A549 treated with dexamethasone at 1 μM for 4 hours (cell line): ENCODE measurements at places on chromosomes 7 and 10. TPM values are rescaled to one million over a fixed set of nuclear protein-coding genes. Genes with fewer than 3 reads are reported as not detected.

The HOXA3 gene
- 3.0 to 6.2 TPM (median 5.4 TPM) in 5 replicates for total RNA-seq

The DDX56 gene
- total RNA-seq = 105 to 126 TPM (median 106 TPM) in 5 replicates

The SPDYE9 gene
- not detected in 5 replicates for total RNA-seq

The HKDC1 gene
- 9.0 to 13.3 TPM (median 10.3 TPM) in 5 replicates for total RNA-seq

The ICA1 gene
- 0.66 to 1.3 TPM (median 0.97 TPM) in 5 replicates for total RNA-seq

The BEND7 gene
- 7.5 to 10.1 TPM (median 8.7 TPM) in 5 replicates for total RNA-seq

The TMEM254 gene
- total RNA-seq = 15.0 to 21.3 TPM (median 17.7 TPM) in 5 replicates

The OPN1SW gene
- total RNA-seq = not detected in 5 replicates

The AMPH gene
- total RNA-seq = 0.04 to 0.27 TPM (median 0.12 TPM) in 5 replicates

The ZNF425 gene
- 1.1 to 1.9 TPM (median 1.5 TPM) in 5 replicates for total RNA-seq

The ANKRD2 gene
- total RNA-seq = 4.6 to 8.7 TPM (median 7.4 TPM) in 5 replicates

The SLC18A3 gene
- total RNA-seq = 0.04 to 0.06 TPM in 2 of 5 replicates, not detected in the others

The AKR1C8 gene
- 0.07 to 0.14 TPM (median 0.08 TPM) in 5 replicates for total RNA-seq

The PIK3AP1 gene
- total RNA-seq = 0.50 to 0.84 TPM (median 0.57 TPM) in 5 replicates

The FAM180A gene
- 0.05 to 0.15 TPM (median 0.09 TPM) in 4 of 5 replicates, not detected in the other for total RNA-seq
